GOT3 (cell line): ENCODE measurements at places on chromosomes 13 and 19.
A peak's percentile ranks its signal among the peaks of the same experiment; 100 is the strongest.

DNA sequence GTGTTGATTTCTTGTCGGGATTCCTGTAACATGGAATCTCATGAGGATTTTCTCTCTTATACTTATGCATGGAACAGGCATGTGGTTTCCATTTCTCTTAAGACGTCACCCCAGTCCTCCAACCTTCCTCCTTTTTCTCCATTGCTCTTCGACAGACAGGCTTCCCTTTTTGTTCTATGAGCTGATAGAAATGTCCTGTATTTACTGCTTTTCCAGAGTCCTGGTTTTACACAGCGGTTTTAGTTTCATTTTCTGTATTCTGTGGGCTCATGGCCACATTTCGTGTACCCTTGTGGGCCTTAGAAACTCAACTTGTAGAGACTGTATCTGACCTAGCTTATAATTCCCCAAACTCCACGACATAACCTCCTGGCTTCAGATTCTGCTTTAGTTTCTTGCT is 113.1 kb downstream of the PAN3 start:
- no peak for DNase-seq

DNA sequence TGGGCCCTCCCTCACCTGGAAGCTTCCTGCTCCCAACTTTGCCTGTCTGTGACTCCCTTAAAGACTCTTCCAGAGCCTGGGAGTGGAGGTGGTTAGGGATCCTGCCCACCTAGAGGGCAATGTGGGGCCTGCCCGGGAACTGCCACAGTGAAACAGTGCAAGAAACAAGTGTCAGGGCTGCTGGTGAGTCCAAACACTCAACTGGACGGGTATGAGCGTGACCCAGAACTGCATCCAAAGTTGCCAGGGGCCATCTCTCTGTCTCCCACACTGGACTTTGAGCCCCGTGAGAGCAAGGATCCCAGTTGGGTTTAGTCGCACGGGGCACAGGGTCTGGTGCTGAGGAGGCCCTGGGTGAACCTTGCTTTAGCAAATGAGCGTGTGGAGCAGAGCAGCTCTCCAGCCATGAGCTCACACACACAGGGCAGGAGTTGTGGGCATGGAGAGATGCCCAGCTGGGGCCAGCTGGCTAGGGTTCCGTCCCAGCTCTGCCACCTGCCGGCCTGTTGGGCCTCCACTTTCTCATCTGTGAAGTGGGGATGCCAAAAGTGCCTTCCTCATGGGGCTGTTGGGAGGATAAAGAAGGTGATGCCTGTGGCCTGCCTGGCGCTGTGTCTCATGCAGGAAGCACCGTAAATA is 2.8 kb upstream of the NUMBL start:
- no peak for DNase-seq

- no peak for DNase-seq
Measured at GRCh38 chr19:18869023-18869618, 26.8 kb downstream of the CERS1 start.

- no peak for DNase-seq
Measured at GRCh38 chr19:5134691-5135090, 165.8 kb downstream of the KDM4B start.

GRCh38 chr13:113458253-113459065 is 5.2 kb upstream of the ADPRHL1 start:
- DNase-seq, result no peak

DNA sequence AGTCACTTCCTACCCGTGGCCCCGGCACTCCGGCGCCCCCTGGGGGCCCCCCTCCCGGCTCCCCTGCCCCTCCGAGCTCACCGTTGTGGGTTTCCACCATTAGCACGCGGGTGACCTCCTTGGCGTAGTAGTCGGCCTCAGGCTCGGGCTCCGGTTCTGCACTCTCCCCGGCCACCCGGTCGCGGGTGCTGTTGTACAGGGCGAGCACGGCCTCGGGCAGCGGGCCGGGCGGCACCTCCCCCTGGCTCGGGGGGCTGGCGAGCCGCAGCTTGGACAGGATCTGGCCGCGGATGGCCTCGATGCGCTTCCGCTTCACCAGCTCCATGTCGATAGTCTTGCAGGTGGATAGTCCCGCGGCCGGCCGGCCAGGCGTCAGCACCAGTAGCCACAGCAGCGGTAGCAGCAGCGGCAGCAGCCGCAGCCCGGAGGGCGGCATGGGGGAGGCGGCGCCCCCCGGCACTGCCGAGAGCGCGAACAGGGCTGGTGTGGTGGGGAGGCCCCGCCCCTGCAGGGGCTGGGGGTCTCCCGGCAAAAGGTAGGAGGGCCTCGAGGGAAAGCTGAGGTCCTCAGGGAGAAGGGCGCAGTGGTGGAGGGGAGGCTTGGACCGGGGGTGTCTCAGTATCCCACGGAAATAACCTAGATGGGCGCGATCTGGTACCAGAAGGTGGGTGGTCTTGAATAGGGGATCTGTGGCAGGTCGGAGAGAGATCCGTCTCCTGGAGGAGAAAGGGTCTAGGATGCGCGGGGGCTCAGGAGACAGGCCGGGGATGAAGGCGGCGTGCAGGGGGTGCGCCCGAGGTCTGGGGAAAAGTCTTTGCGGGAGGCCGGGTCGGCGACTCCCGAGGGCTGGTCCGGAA is 885 bp downstream of the TGFB1 start:
- DNase-seq, result peak; percentile 14

DNA sequence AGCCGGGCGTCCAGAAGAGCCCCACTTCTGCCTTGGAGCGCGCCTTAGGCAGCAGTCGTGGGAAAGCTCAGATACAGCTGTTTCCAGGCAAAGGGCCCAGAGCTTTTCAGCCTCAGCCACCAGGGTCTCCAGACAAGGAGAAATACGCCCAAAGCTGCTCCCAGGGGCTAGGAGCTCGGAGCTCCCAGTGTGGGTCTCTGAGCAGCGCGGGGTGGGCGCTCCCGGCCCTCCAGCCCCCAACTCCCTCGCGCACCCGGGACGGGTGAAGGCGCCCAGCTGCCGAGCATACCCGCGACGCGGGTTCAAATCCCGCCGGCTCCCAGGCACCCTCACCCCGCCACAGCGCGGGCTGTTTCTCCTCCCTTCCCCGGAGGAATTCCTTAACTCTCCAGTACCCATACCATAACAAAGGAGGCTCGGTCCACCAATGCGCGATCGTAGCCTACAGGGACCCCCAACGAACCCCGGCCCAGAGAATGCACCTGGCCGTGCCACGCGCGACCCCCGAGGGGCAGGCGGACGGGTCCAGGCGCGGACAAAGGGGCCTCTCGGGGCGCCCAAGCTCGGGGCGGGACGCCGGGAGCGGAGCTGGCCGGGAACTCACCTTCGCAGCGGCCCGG is 507 bp downstream of the COL4A1 start:
- no peak for DNase-seq

GRCh38 chr13:20360041-20360491 is 127.9 kb upstream of the GJB6 start:
- DNase-seq, result no peak

DNA sequence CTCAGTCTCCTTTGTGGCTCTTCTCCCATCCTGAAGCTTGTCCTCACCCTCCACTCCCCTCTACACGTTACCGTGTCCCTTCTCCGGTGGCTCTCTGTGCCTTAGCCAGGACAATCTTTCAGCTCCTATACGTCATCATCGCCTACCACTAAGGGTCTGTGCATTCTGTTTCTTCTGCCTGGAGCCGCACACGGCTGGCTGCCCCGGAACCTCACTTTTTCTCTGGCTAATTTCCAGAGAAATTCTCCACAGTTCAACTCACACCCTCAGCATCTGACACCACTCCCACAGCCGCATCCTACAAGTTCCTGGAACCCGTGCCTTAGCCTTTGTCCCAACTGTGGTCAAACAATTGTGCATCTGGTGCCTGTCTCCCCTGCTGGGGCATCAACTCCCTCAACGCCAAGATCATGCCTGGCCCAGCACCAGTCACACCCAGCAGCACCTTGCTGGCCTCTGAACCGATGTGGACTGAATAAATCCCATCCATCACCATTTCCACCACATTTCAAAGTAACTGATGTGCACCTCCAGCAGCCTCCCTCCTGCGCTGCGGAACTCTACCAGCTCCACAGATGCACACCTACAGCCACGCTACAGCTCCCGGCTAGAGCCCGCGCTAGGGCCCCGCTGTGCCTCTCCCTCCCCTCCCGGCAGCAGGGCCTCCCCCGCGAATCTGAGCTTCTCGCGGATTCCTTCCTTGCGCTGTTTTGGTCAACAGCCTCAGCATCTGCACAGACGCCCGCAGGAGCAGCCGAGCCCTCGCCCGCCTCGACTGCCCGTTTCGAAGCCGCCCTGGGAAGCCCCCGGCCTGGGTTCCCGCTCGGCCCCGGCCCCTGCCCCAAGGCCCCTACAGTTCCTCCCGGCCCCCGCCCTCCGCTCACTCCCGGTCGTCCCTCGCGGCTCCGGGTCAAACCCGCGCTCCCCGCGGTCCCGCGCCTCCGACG is 689 bp downstream of the DCUN1D2 start:
- no peak for DNase-seq

- no peak for DNase-seq
Measured at GRCh38 chr13:107185889-107186288, 618.0 kb upstream of the ARGLU1 start.

DNA sequence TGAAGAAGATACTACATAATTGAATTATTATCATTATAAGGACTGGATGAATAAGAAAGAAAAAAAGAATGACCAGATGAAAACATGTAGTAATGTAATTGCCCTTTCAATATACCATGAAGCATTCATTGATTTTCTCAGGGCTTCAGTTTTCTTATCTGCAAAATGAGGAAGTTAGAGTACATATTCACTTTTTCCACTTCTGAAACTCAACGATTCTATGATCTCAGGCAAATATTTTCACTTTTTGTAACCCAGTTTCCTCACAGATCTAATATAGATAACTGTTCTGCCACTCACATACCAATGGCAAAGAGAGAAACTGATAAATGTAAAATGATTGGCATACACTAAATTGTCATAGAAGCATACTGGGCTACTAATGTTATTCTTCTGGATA is 856.6 kb upstream of the KLHL1 start:
- no peak for DNase-seq

DNA sequence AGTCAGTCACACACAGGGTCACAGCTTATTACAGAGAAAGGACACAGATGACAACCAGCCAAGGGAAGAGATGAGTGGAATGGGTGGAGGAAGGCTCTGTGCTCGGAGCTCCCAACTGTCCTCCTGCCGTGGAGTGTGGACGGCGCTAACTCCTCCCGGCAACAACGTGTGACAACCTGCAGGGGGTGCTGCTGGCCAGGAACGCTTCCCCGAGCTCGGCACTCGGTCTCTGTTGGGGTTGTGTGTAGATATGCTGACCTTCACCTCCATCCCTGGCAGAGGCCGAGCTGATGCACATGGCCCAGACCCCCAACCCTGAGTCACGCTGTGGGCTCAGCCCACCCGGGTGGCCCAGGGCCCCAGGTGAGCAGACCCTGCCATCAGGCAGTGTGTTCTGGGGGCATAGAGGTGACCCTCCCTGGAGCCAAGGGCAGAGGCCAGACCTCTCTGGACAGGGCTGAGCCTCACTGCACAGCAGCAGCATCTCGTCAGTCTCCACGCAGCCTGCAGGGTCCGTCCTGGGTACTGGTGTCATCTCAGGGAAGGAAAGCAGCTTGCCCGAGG is 14.1 kb downstream of the ZNF444 start:
- DNase-seq, result no peak

GRCh38 chr19:1507192-1507660 is 5.6 kb downstream of the ADAMTSL5 start:
- DNase-seq, result no peak

DNA sequence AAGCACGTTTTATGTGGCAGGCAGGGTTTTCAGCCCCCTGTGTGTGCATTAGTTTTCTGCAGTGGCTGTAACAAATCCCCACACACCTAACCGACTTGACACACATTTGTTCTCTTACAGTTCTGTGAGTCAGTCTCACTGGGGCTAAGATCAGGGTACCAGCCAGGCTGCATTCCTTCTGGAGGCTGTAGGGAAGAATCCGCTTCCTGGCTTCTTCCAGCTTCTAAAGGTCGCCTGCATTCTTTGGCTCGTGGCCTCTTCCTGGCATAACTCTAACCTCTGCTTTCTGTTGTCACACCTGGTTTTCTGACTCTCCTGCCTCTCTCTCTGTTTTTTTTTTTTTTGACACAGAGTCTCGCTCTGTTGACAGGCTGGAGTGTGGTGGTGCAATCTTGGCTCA is 6.4 kb downstream of the ELSPBP1 start:
- no peak for DNase-seq

GRCh38 chr13:102774214-102774568 is 605 bp upstream of the TEX30 start:
- DNase-seq, result no peak

GRCh38 chr13:26011996-26012821 is 39.6 kb downstream of the SHISA2 start:
- no peak for DNase-seq

GRCh38 chr19:51114087-51114729 is 6.0 kb upstream of the CTU1 start:
- no peak for DNase-seq

DNA sequence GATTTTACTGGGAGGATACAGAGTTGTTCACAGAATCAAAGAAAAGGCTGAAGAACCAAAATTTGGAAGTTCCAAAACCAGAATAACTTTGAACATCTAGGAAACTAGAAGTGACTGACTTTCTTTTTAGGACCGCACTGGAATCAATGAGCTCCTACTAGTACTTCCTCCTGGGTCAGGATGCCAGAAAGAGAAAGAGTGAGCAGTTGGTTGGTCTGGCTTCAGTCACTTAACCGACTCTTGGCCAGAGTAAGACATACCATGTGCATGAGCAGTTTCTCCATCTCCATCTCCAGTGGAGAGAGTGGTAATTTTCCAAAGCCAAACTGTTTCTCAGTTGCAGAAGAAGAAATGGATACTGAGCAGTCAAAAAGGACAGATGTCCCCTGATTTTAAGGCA is 27.1 kb upstream of the MTUS2 start:
- DNase-seq, result no peak

- no peak for DNase-seq
Measured at GRCh38 chr13:74675182-74675581, 541.0 kb upstream of the KLF12 start.

DNA sequence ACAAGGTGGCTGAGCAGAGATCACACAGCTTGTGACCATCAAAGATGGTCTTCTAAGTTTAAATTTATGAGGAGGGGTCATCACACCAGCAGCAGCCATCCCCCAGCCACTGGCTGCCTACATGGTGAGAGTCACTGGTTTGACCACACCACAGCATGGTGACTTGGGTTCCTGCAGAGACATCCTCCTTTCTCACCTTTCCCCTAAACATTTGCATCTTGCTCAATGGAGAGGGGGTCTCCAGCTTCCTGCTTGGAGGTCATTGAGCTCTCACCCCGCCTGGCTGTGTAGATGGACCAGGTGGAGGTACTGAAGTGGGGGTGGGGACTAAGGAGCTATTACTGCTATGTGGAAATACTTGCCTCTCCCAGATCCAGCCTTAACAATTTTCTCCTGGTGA is 247.6 kb upstream of the ARGLU1 start:
- DNase-seq, result no peak
